ENCODE measurements at places on chromosomes 2 and 18. TPM values are rescaled to one million over a fixed set of nuclear protein-coding genes. Genes with fewer than 3 reads are reported as not detected.

TUBB8B gene
- total RNA-seq = not detected

COLEC12 gene
- 28.0 TPM for total RNA-seq

MROH2A gene
- not detected for total RNA-seq

AGXT gene
- total RNA-seq = not detected
